ENCODE measurements at places on chromosomes 1 and 21.

GRCh38 chr1:48978413-48978812 lies 201.7 kb upstream of the BEND5 start:
- no peak for DNase-seq

DNA sequence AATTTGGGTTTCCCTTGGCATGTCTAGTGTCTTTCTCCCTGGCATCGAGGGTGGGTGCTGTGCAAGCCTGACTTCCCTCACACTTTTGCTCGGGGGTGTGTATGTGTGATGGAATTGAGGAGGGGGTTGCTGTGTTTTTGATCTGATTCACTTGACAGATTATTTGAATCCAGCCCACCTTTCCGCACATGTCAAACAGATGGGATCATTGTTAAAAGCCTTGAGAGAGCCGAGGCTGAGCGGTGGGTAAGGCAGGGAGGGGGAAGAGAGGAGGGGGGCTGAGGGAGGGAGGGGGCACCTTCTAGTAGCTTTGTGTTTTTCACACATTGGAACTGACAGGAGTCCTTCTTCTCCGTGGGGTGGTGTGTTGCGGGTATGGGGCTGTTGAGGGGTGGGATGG lies 90.0 kb downstream of the PAPPA2 start:
- no peak for DNase-seq

DNA sequence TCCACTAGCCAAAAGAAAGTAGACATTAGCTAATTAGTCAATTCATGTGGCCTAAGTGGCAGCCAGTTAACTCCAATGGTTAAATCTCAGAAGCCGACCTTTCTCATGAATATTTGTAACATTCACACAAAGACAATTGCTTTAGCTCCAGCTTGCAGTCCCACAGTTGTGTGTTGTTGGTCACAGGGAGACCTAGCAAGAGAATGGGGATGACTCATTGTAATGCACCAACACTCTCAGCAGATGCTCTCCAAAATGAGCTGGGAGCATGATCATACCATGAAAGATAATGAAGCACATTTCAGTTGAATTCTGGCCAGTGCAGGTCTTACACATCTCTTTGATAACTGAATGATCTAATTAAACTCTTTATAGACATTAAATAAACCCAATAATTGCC lies 160.4 kb downstream of the HLX start:
- no peak for DNase-seq

GRCh38 chr1:37901191-37901892 lies 42.0 kb upstream of the MTF1 start:
- peak; percentile 55 for DNase-seq

GRCh38 chr1:204814166-204814884 lies 56.3 kb upstream of the NFASC start:
- DNase-seq = no peak

- DNase-seq = no peak
Observed at GRCh38 chr1:229940684-229941083, 126.4 kb upstream of the GALNT2 start.

DNA sequence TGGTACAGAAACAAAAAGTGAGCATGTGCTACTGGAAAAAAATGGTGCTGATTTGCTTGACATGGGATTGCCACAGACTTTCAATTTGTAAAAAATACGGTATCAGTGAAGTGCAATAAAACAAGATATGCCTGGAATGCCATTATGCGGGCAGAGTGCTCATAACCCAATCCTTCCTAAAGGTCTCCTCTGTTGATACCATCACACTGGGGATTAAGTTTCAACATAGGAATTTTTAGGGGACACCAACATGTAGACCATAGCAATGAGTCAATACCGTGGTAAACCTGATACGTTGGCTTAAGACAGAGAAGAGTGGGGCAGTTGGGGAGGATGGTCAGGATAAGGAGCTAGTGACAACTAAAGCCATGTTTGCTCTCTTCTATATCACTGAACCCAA lies 20.5 kb downstream of the MX1 start:
- DNase-seq = no peak

DNA sequence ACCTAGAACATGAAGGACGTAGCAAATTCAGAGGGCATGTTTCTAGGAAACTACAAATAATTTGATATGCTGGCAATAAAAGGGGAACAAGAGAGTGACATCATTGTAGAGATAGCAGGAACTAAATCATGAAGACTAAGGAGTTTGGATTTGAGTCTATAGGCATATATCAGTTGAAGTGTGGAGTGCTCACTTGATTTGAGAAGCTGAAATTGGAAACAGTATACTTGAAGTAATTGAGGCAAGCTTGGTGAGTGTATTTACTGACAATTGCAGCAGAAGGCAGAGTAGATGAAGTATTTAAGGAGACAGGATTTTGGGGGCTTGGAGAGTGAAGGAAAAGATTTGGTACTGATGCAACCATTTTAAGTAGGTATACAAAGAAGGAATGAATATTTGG lies 6.4 kb upstream of the TMCO2 start:
- DNase-seq = no peak

DNA sequence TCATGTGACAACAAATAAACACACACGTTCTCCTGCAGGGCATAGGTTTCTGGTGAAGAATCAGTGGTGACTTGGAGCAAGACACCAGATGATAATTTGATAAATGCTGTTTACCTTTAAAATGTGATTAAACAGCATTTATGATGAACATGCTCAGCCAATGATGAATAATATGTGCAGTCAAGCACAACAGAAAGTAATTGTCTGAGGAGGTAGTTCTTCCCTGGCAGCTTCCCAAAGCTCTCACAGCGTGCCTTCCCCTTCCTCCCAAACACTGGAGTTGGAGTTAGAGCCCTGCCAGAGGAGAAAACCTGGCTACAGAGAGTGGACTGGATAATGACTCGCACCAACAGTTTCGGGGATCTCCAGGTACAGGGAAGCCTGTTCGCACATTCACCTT lies 463.5 kb downstream of the SMYD3 start:
- no peak for DNase-seq

GRCh38 chr21:46675595-46676280 lies 40.3 kb downstream of the PRMT2 start:
- no peak for DNase-seq

GRCh38 chr1:228163007-228163753 lies 2.4 kb upstream of the IBA57 start:
- no peak for DNase-seq

DNA sequence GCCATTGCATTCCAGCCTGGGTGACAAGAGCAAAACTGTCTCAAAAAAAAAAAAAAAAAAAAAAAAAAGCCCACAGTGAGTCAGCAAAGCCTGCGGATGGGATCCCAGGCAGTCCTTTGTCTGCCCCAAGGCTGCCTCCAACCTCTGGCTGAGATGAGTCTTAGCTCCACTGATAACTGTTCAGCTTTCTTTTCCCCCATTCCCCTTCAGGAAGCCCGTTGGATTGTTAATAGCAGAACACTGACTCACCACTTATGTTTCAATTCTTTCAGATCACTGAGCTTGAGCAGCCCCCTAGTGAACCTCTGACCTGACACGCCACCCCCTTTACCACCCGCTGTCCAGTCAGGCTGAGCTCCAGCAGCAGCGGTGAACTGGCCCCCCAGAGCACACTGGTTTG lies 57.5 kb downstream of the ERG start:
- DNase-seq = no peak

GRCh38 chr1:29800522-29800956 lies 564.2 kb downstream of the PTPRU start:
- DNase-seq = no peak

- no peak for DNase-seq
Observed at GRCh38 chr1:234726359-234726943, 116.5 kb upstream of the IRF2BP2 start.

GRCh38 chr1:172286629-172287076 lies 133.8 kb upstream of the C1orf105 start:
- no peak for DNase-seq

DNA sequence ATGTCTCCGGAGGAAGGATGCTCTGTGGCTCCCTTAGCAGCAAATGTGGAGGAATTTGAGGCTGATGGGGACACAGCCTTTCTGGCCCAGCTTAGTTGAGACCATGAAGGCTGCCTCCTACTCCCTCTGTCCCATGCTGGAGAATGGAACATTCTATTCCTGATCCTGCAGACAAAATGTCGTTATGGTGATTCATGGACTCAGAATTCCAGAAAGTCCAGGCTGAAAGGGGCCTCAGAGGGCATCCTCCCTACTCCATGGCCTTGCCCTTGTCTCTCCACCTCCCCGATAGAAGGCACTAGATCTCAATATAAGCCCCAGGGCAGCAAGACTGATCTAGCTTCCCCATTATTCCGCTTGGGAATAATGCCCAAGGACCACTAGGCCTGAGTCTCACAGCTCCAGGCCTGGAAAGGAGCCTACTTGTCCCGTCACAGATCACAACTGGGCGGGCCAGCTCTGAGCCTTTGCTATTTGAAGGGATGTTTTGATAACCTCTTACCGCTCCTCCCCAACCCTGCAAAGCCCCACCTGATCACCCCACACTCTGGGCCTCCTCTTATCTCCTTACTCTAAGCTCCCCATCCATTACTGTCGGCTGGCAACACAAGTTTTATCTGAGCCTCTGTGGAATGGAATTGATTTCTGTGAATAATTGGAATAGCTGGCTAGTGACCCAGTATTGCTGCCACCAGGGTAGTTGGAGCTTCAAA lies 52.8 kb upstream of the TRABD2B start:
- no peak for DNase-seq

- peak; percentile 13 for DNase-seq
Observed at GRCh38 chr1:178412400-178412770, 84.4 kb downstream of the CLEC20A start.

DNA sequence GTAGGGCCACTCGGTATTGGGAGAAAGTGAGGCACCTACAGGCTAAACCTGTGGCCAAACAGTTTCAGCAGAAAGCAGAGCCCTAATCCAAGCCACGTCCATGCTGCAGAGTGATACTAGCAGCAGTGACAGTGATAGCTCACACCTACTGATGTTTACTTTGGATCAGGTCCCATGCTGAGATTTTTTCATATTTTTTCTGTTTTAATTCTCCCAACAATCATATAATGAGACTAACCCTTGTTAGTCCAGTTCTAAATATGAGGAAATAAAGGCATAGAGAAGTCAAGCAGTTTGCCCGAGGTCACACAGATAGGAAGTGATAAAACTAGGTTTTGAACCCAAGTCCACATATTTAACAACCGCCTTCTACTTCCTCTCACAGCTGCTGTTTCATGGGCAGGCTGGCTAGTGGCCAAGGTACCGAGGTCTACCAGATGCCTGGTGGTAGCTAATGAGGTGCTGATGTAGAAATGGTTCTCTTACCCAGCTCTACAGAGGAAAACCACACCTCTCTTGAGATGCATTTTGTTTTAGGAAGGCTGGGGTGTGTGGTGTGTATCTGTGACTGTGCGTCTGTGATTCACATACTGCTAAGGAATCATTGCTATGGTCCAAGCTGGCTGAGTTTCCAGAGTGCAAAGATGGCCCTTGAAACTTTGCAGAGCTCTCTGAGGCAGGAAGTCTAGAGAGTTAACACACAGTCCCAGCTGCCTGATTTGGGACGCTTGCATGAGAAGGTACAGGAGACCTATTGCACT lies 80.3 kb upstream of the ARTN start:
- peak; percentile 56 for DNase-seq

GRCh38 chr21:36889401-36889800 lies 77.1 kb downstream of the HLCS start:
- no peak for DNase-seq

GRCh38 chr1:202143011-202143767 lies 1.3 kb downstream of the ARL8A start:
- peak; percentile 63 for DNase-seq

DNA sequence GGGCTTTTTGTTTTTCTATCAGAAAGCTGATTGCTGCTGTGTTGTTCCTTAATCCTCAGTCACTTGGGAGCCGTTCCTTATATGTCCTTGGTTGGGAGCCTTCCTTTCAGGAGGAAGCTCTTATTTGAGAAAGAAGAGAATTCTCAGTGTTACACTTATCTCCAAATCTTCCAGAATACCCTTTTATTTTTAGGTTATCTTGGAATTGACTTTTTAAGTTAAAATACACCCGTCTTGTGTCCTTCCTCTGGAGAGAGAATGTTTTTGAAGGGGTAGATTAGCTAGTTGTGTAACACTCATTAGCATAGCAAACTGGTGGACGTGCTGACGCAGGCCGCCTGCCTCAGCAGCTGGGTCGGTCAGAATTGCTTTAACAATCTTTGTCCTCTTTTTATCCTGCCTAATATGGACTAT lies 42.1 kb downstream of the LRRC8B start:
- no peak for DNase-seq

- DNase-seq = no peak
Observed at GRCh38 chr1:94055459-94056122, 65.4 kb downstream of the ABCA4 start.

GRCh38 chr1:5648410-5649165 lies 343.6 kb downstream of the NPHP4 start:
- DNase-seq = peak; percentile 2

- DNase-seq = peak; percentile 44
Observed at GRCh38 chr1:147072482-147073432, 99.5 kb downstream of the PRKAB2 start.

- peak; percentile 41 for DNase-seq
Observed at GRCh38 chr1:197911111-197911856, 5.9 kb upstream of the LHX9 start.

GRCh38 chr1:76939050-76939816 lies 72.0 kb downstream of the ST6GALNAC5 start:
- DNase-seq = no peak

DNA sequence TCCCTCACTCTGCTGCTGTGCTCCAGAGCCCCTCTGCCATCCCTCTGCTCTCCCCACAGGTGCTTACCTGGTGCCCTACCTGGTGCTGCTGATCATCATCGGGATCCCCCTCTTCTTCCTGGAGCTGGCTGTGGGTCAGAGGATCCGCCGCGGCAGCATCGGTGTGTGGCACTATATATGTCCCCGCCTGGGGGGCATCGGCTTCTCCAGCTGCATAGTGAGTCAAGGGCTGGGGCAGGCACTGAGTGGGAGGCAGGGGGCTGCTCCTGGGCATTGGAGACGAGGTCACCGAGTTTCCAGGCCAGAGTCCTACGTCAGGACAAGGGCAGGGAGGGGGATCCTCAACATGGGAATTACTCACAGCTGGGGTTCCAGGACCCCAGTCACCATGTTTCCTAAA lies 21.7 kb downstream of the SLC6A17 start:
- DNase-seq = no peak

DNA sequence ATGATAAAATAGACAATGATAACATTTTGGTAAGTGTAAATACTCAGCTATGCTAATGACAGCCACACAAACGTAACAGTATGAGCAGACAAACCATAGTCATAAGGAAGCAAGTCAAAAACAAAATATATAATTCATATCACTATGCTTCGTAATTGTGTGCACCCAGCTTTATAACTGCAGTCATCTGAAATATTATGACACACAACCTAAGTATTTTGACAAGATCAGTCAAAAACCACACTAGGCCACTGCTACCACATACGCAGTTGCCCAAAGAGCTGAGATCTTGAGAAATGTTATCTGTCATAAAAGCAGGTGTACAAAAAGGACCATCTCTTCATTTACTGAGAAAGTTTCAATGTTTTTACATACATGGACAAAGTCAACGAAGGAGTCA lies 26.0 kb downstream of the RNASEL start:
- DNase-seq = no peak
